ENCODE measurements at places on chromosomes 7 and 10.

- DNase-seq: no peak
Measured at GRCh38 chr7:35365523-35365922, 111.6 kb upstream of the TBX20 start.

DNA sequence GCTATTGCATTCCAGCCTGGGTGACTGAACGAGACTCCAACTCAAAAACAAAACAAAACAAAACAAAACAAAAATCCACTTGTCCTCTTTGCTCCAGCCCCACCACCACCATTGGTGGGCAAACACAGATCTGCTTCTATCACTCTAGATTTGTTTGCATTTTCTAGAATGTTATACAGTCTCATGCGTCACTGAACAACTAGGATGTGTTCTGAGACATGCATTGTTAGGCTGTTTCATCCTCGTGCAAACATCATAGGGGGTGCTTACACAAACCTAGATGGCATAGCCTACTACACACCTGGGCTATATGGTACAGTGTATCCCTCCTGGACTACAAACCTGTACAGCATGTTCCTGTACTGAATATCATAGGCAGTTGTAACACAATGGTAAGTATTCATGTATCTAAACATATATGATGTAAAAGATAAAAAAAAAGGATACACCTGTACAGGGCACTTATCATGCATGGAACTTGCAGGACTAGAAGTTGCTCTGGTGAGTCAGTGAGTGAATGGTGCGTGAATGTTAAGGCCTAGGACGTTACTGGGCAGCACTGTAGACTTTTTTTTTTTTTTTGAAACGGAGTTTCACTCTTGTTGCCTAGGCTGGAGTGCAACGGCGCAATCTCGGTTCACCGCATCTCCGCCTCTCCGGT is 45.3 kb downstream of the BTBD16 start:
- DNase-seq: no peak

GRCh38 chr7:8325067-8325466 is 63.1 kb upstream of the ICA1 start:
- DNase-seq: no peak

DNA sequence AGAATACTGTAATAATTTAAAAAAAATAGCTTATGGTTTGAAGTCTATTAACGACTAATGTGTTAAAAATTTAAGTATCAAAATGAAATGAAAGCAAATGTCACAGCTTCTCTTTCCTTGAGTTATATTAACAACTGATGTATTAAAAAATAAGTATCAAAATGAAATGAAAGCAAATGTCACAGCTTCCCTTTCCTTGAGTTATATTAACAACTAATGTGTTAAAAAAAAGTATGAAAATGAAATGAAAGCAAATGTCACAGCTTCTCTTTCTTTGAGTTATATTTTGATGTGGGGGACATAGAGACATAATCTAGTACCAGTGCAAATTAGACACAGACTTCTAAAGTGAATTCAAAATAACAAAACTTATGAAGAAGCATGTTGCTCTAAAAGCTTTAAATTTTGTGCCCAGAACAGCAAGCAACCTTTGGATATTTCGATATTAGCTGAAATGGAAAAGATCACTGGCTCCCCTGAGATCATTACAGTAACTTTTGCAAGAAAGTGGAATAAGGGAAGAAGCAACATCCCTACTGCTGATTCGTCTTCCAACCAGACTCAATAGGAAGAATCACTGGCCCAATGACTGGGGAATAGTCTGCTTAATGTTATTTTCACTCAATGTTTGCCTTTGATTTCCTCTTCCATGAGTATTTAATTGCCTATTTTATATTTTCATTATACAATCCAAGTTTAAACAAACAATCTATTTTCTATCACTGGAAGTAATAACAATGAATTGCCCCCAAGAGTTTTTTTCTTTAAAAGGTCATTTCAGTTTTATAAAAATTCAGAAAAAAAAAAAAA is 8.0 kb downstream of the SKAP2 start:
- DNase-seq: no peak

DNA sequence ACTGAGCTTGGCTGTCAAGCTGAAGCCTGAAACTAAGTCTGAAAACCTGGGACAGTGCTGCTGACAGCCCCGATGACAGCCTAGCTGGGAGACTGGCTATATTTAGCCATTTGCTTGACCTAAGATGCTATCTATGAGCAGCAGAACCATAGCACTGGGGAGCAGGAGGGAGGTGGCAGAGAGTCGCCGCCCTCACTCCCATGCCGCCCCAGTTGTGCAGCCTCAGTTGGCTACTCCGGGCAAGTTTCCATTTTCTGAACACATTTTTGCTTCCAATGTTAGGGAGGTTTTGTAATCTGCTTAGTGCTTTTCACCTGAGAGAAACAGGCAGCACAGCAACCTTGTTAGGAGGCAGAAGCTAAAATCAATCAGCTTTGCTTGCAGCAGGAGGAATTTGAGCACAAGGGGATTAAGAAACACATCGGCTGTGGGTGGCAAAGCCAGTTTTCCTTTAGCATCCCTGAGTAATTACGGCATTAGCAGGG is 20.4 kb upstream of the C10orf71 start:
- no peak for DNase-seq

GRCh38 chr7:80215734-80216133 is 81.1 kb downstream of the GNAI1 start:
- DNase-seq: no peak

DNA sequence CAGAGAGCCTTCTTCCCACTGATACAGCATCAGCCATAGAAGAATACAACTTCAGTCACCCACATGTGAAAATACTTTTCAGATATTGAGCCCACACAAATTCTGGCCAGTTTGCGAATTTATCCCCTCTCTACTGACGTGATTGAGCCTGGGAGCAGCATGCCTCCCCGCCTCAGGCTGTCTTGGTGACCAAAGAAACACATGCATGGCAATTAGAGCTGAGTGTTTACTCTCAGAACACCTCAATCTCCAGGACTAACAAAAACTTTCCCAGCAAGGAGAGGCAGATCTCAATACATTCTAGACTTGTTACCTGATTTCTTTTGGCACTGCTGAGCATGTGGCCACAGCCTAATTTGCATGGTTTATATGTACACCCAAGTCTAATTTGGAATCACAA is 122.5 kb downstream of the TMEM26 start:
- no peak for DNase-seq

- DNase-seq: no peak
Measured at GRCh38 chr10:3476640-3477448, 304.3 kb upstream of the PITRM1 start.

DNA sequence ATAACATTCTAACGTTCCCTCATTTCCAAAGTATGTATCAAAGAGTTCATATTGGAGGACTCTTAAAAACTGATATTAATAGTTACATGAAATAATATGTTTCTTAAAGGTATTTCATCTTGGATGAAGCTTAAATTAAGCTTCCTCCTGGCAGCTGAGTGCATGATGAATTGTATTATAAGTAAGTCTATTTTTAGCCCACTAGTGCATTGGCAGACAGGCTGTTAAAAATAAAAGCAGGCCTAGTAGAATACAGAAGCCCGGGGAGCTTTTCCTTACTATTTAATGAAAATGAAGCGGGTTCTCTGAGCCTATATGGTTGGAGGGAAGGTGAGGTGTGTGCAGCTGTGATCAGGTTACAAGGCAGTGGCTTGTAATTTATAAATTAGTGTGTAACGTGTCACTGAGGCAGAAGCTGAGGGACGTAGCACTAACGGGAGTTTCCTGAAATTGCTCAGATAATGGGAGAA is 130.7 kb upstream of the KMT2E start:
- DNase-seq: no peak

DNA sequence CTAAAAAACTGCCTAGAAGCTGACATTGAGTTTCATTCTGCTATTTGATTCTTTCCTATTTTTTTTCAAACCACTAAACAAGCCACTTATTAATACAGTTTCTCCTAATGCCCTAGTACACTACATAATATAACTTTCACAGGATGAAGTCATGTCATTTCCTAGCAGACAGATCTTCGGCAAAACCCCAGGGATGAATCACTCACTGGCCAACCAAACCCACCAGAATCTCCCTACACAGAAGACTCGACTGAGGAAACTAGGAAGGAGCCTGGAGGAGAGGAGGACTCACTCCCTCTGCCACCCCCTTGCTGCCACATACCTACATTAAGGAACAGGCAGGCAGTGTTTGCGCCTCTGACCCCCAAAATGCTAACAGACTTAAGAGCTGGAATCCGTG is 33.4 kb downstream of the XPNPEP1 start:
- no peak for DNase-seq

- DNase-seq: no peak
Measured at GRCh38 chr10:131872011-131872826, 28.6 kb upstream of the PPP2R2D start.

DNA sequence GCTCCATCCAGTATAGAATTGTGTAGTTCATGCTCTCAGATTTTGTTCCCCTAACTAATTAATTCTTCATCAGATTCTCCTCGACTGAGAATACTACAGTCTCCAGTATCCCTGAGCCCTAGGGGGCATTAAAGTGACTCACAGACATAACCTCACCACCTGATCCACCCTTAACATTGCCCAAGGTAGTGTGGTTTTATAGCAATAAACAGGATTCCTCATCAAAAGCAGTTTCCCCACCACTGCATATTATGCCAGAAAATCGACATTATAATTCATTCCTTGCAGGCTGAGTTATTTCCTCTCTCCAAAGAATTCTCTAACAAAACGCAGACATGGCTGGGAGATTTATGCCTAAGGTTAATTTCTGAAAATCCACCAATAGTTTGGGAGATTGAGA is 1402.5 kb upstream of the CELF2 start:
- no peak for DNase-seq

- no peak for DNase-seq
Measured at GRCh38 chr10:15476337-15476736, 105.2 kb upstream of the FAM171A1 start.

DNA sequence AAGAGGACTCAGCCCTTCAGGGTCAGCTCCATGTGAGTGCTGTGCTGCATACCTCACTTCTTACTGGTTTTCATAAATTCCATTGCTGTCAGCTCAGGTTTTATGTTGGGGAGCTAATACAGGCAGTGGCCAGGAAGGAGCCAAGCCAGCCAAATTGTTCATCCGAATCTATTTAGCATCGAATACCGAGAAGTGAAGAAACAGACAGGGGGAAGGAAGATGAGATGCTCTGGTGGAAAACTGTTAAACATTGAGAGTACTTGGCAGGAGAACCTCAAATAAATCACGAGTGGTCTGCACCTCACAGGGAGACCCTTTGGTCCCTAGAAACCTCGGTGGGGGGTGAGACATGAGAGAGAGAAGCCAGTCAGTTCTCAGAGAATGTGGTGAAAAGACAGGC is 196.0 kb upstream of the TMEM72 start:
- DNase-seq: no peak

- DNase-seq: no peak
Measured at GRCh38 chr7:16661924-16662323, 15.9 kb downstream of the BZW2 start.

DNA sequence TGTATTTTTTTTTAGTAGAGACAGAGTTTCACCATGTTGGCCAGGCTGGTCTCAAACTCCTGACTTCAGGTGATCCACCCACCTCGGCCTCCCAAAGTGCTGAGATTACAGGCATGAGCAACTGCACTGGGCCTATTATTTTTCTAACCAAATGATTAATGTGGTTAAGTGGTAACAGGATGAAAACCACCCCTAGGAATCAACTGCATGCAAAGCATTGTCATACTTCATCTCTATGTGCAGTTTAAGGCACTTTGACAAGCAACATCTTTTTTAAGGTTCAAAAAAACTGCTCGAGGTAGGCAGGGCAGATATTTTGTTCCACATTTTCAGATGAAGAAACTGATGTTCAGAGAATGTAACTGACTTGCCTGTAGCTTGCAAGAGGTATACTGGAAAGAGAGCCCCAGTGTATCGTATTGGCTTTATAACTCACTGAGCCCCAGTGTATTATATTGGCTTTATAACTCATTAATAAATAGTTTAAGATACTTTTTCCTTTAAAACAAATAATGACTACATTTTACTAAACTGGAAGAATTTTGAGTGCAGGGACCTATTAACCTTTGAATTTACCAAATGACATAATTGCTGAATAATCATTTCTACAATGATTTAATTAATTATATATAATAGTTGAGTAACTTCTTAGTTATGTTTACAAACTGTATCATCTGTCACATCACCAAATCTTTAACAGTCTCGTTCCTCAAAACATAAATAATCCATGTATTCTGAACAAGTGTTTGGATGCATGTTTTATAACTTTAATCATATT is 38.1 kb downstream of the RTKN2 start:
- no peak for DNase-seq

DNA sequence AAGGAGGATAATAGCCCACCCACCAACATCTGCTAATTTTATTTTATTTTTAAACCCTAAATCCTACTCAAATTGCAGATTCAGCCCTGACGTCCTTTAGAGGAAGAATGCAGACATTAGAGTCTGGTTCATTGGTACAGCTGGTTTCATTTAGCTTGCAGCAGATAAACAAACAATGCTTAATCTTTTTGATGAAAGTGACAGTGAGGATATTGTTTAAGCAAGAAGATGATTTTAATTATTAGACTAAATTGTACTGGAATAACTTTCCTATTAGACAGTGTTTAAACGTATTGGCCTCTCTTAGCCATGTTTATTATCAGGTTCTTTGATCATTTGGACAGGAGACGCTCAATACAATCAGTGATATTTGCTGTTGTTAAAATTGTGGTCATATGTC is 164.8 kb downstream of the CDK14 start:
- no peak for DNase-seq

DNA sequence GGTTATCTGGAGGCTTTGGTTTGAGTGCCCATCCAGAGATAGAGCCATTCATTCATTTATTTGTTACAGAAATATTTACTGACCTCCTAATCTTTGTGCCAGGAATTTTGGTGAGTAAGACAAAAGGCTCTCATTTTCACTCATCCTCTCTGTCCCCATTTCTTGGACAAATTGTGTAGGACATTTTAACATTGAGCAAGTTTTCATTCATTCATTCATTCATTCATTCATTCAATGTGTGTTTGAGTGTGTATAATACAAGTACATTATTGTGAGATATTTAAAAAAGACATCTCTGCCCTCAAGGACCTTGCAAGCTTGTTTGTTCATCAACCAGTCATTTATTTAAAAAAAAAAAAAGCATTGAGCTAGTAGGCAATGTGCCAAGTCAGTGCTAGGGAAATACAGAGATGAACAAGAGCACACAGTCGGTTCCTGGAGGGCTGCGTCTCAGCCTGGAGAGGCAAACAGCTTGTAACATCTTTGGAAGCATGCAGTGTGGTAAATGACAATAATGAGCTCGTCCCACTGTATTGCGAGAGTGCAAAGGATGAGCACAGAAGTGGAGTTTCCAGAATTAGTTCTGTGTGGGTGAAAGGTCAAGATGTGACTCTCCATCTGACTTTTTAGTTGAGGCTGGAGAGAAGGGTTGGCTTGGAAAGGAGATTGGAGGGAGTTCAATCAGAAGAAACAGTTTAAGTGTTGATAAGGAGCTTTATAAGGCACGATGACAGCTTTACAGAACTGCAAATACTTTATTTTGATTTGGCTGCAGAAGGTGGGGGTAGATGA is 50.5 kb upstream of the HBP1 start:
- DNase-seq: no peak

GRCh38 chr10:59181668-59182067 is 5.2 kb downstream of the PHYHIPL start:
- no peak for DNase-seq
